ENCODE measurements at places on chromosomes 5 and 9. TPM values are rescaled to one million over a fixed set of nuclear protein-coding genes. Genes with fewer than 3 reads are reported as not detected.

Gene LURAP1L
- 22.4 TPM for total RNA-seq

Gene NKD2
- total RNA-seq, result not detected

Gene TYRP1
- not detected for total RNA-seq

Gene BHMT2
- not detected for total RNA-seq

Gene PCSK1
- not detected for total RNA-seq

Gene BASP1
- total RNA-seq, result 116 TPM
